Tibial nerve (tissue), 4 donors: ENCODE measurements at places on chromosomes 6 and 20. TPM values are rescaled to one million over a fixed set of nuclear protein-coding genes. Genes with fewer than 3 reads are reported as not detected.

DNA sequence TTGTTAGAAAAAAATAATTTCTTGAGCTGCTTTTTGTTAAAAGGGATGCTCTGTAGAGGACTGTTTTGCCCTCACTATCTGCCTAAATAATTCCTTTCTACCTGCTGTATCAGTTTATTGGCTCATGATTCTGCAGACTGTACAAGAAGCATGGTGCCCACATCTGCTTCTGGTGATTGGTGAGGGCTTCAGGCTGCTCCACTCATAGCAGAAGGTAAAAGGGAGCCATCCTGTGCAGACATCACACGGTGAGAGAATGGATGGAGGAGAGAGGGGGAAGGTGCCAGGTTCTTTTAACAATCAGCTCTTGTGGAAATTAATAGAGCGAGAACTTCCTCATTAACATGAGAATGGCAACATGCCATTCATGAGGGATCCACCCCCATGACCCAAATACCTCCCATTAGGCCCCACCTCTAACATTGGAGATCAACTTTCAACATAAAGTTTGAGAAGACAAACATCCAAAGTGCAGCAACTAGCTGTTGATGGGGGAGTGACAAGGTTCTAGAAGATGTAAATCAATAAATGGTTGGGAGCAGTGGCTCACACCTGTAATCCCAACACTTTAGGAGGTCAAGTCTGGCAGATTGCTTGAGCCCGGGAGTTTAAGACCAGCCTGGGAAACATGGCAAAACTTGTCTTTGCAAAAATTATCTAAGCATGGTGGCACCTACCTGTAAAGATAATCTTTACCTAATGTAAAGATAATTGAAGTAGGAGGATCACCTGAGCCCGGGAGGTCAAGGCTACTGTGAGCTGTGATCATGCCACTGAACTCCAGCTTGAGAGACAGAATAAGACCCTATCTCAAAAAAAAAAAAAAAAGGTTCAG lies 15.7 kb upstream of the AHCY start:
- no peak for DNase-seq
- H3K4me3 ChIP-seq, result no peak overlapping the region
- H3K27me3 ChIP-seq, result no peaks in the 10 kb centered on the region
- H3K36me3 ChIP-seq, result no peaks in the 10 kb centered on the region
- H3K27ac ChIP-seq, result no peak overlapping the region
- H3K4me1 ChIP-seq, result no peaks in the 10 kb centered on the region

DNA sequence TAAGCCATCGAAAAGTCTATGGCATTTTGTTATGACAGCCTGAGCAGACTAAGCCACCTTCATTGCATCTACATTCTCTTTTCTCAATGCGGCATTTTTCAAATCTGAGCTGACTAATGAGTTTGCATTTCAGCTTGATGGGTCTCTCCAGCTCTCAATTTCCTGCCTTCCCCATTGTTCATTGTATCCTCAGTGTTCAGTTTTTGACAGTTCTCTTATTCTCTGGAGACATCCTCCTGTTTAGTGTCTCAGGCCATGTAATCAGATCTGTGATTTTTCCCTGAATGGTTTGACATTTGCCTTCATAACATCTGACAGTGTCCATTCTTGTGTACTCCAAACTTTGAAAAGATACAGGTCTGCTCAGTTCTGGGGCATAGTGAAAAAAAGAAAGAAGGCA lies 27.9 kb upstream of the MCM3 start:
- peak overlapping the region; percentile 47 for H3K27ac ChIP-seq
- H3K36me3 ChIP-seq, result no peaks in the 10 kb centered on the region
- H3K4me1 ChIP-seq, result peaks cover 9% of the 10 kb centered on the region
- no peak overlapping the region for H3K4me3 ChIP-seq
- no peaks in the 10 kb centered on the region for H3K27me3 ChIP-seq

GRCh38 chr6:23633996-23634395 lies 492.0 kb upstream of the NRSN1 start:
- H3K4me3 ChIP-seq, result no peak overlapping the region
- H3K27ac ChIP-seq, result no peak overlapping the region
- no peaks in the 10 kb centered on the region for H3K4me1 ChIP-seq
- H3K36me3 ChIP-seq, result no peaks in the 10 kb centered on the region
- H3K27me3 ChIP-seq, result no peaks in the 10 kb centered on the region
- DNase-seq, result no peak

DNA sequence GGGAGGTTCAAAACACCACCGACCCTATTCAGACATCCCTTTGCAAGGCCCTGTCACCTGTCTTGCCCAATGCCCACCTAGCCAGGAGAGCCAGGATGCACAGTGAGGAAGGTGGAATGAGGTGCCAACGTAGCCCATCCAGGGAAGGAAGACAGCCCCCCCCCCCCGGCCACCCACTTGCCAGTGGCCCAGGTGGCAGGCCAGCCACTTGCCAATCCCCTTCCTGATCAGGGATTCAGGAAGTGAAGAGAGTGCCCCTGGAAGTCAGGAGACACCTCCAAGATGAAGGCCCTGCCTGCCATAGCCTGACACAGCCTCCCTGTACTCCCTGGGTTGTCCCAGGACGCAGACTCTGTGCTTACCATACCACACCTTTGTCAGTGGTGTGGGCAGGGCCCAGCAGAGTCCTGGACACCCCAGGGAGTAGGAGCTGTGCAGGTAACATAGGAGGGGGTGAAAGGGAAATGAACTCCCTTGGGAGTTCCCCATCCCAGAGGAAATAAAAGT lies 54.7 kb downstream of the MRPL14 start:
- peak overlapping the region; percentile 79 for H3K27ac ChIP-seq
- H3K4me1 ChIP-seq, result peaks cover 26% of the 10 kb centered on the region
- no peak for DNase-seq
- no peaks in the 10 kb centered on the region for H3K36me3 ChIP-seq
- no peaks in the 10 kb centered on the region for H3K27me3 ChIP-seq
- H3K4me3 ChIP-seq, result peak overlapping the region; percentile 53

GRCh38 chr6:131244942-131245341 lies 109.7 kb downstream of the AKAP7 start:
- DNase-seq, result no peak
- H3K36me3 ChIP-seq, result no peaks in the 10 kb centered on the region
- no peaks in the 10 kb centered on the region for H3K27me3 ChIP-seq

GRCh38 chr6:7541175-7542064 lies at the start of gene DSP:
DSP (plus strand) TSS chr6:7541671; CDS start chr6:7541916, 245 bp downstream.
- H3K27me3 ChIP-seq, result no peaks in the 10 kb centered on the region
- H3K4me1 ChIP-seq, result peaks cover 37% of the 10 kb centered on the region
- DNase-seq, result no peak

Gene EPPIN
- not detected for total RNA-seq

GRCh38 chr6:17950095-17950494 lies 37.3 kb downstream of the KIF13A start:
- no peak for DNase-seq
- H3K36me3 ChIP-seq, result peaks cover 8% of the 10 kb centered on the region
- H3K4me1 ChIP-seq, result peaks cover 10% of the 10 kb centered on the region
- no peaks in the 10 kb centered on the region for H3K27me3 ChIP-seq
- no peak overlapping the region for H3K27ac ChIP-seq

- no peaks in the 10 kb centered on the region for H3K27me3 ChIP-seq
- DNase-seq, result no peak
- no peak overlapping the region for H3K27ac ChIP-seq
- no peaks in the 10 kb centered on the region for H3K36me3 ChIP-seq
- no peak overlapping the region for H3K4me3 ChIP-seq
Observed at GRCh38 chr6:124200661-124201060, 397.0 kb downstream of the NKAIN2 start.

Gene MYH7B
- total RNA-seq, result 3.3 TPM

DNA sequence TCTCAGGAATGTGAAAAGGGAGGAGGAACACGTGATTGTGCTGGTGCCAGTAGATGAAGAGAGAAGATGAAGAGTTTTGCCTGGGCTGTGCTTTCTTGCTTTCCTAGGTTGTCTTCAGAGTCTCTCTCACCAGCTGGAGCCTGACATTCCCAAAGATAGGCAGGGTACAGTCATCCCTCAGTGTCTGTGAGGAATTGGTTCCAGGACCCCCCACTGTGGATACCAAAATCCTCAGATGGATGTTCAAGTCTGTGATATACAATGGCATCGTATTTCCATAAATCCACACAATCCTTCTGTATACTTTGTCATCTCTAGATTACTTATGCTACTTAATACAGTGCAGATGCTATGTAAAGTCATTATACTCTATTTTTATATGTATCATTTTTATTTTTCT lies 113.5 kb downstream of the SAMD5 start:
- H3K4me1 ChIP-seq, result no peaks in the 10 kb centered on the region
- no peak overlapping the region for H3K4me3 ChIP-seq
- DNase-seq, result no peak
- H3K36me3 ChIP-seq, result no peaks in the 10 kb centered on the region

DNA sequence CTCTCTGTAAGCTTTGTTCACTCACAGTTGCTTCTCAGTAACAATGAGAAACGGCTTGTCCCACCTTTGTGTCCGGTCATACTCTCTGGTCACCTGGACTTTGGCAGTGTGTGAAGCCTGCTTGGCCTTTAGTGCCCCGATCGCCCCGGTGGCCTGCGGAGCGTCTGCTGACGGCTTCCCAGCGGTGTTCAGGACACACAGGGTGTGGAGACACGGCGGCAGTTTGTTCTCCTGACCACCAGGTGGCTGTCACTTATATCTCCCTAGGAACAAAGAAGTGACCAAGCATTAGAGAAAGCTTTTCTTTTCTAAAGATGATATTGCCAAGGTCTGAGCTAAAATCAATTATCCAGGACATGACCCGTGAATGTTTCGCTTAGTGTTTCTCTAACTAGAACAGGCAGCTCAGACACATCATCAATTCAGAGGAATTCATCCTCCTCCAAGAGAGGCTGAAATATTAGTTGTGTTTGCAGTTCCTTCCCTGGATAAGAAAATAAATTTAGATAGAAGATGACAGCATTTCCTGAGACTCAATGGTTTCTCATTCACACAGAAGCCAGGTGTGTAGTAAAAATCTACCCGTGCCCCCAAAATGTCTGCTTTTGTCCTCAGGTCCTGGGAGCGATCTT lies 167.4 kb upstream of the THBS2 start:
- no peak overlapping the region for H3K4me3 ChIP-seq
- DNase-seq, result no peak
- no peaks in the 10 kb centered on the region for H3K36me3 ChIP-seq
- no peak overlapping the region for H3K27ac ChIP-seq
- no peaks in the 10 kb centered on the region for H3K27me3 ChIP-seq

DNA sequence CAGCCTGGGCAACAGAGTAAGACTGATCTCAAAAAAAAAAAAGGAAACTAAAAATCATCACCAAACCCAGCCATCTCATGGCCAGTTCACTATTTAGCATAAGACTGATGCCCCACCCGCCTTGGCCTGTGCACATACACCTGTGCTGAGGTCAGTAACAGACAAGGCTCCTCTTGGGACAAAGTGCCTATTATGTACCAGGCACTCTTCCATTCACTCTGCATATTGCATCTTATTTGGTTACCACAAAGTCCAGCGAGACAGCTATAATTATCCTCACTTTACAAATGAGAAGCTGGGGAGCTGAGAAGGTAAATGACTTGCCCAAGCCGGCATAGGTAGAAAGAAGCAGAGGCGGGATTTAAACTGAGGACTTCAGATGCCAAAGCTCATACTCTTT lies 3.8 kb downstream of the PTPRT start:
- peaks cover 39% of the 10 kb centered on the region for H3K27me3 ChIP-seq
- no peaks in the 10 kb centered on the region for H3K36me3 ChIP-seq
- no peak overlapping the region for H3K27ac ChIP-seq
- H3K4me1 ChIP-seq, result no peaks in the 10 kb centered on the region
- H3K4me3 ChIP-seq, result no peak overlapping the region
- DNase-seq, result no peak

DNA sequence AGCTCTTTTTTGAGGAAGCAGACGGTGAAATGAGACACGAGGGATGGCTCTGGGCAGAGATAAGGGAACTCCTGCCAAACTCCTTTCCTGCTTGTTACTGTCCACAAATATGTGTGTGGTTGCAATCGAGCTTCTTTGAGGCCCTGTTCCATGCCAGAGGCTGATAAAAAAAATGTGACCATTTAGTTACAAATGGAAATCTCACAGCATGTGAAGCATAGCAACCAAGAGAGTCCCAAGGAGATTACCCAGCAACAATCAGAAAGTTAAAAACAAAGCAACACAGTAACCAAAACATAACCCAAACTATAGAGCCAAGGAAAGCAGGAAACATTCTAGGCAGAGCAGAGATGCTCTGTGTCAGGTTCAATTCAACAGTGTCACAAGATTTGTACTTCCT lies 35.4 kb upstream of the HMGN3 start:
- no peaks in the 10 kb centered on the region for H3K4me1 ChIP-seq
- H3K27me3 ChIP-seq, result no peaks in the 10 kb centered on the region
- H3K36me3 ChIP-seq, result no peaks in the 10 kb centered on the region
- DNase-seq, result peak; percentile 13
- H3K27ac ChIP-seq, result no peak overlapping the region
